ENCODE measurements at places on chromosomes 11 and 22. TPM values are rescaled to one million over a fixed set of nuclear protein-coding genes. Genes with fewer than 3 reads are reported as not detected.

DNA sequence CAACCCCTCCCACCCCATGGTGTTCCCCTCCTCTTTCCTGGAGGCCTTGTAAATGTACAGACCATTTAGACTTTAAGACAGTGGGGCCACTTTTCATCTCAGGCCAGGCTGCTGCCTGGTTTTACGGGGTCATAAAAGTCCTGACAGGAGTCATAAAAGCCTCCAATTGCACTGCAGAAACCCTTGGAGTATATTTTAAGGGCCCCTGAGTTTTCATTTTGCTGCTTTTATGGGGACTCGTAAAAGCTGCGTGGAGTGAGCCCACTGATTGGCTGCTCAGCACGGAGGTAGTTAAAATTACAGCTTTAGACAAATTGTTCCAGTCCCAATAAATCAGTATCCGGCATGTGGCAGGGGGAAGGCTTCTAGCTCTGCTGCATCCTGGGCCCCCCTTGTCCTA is 627.6 kb downstream of the NTM start:
- DNase-seq: no peak

- DNase-seq: no peak
Observed at GRCh38 chr11:19075636-19076035, 15.1 kb upstream of the MRGPRX2 start.

DNA sequence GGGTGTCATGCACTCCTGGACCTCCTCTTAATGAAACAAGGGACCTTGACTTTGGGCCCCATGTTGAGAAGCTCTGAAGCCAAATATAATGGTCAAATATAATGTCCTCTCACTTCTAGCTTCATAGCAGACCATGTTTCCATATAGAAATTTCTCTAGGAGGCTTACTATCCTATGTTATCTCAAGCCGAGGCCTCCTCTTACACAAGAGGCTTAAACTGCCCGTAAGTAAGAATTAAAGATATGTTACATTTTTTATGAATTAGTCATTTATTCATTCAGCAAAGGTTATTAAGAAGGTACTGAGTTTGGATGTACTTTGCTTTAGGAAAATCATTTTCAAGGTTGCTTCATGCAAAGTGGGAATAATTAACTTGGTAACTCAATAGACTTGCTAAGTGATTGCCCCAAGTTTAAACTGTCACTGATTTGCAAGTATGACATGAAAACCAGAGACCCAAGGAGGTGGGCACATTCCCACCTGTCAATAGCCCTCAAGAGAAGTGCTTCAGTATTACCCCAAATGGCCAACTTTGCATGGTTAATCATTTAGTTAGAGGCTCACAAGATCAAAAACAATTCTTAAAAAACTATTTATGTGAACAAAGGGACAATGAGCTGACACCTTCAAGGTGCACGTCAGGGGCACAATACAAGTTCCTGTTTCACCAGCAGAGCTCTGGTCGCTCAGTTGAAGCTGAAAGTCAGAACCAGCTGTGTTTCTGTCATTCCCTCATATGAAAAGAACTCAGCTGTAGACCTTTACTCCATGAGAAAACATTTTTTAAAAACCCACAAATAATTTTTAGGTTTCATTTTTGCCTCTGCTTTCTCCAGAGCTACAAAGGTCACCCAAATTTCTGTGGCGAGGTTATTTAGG is 20.9 kb downstream of the BDNF start:
- DNase-seq: no peak

- no peak for DNase-seq
Observed at GRCh38 chr22:18033204-18033998, 9.0 kb upstream of the MICAL3 start.

GRCh38 chr11:120339394-120339890 is 3.2 kb downstream of the ARHGEF12 start:
- peak; percentile 62 for DNase-seq

DNA sequence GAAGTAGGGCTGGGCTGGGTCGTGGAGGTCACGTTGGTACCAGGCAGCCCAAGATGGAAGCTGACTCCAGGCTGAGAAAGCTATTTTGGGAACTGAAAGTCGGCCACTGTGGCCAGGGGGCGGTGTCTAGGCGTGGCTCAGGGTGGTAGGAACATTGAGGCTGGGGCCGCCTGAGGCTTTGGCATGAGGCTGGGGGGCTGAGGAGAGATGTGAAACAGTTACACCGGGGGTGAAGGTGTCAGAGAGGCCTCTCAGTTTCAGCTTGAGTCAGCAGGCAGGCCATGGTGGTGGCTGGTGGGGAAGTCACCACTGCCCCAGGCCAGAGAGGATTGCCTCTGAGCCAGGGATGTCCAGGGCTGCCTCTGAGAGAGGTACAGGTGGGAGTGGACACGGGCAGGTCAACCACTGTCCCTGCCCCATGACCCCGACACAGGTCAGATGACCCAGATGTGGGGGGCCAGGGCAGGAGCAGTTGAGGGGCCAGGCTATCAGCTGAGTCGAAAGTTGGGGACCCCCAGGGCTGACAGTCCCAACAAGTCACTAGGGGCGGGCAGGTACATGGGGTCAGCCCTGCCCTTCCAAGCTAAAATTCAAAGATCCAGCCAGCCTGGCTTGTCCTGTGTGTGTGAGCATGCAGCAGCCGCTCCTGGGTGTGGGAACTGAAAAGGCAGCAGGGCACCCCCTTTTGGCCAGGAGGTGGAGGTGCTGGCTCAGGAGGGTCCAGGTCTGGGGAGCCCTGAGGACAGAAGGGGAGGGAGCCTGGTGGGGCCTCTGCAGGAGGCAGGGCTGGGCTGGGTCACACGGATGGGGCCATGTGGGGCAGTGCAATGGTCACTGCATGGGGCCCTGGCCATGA is 7.2 kb downstream of the KCNK7 start:
- DNase-seq: no peak

- DNase-seq: peak; percentile 24
Observed at GRCh38 chr11:69411257-69411924, 70.1 kb upstream of the LINC01488 start.

The TSPAN32 gene
- total RNA-seq: 1.2 TPM

The GALNT18 gene
- total RNA-seq: 12.9 TPM
